Endothelial cell of umbilical vein (primary cell): ENCODE measurements at places on chromosomes 7 and 10. TPM values are rescaled to one million over a fixed set of nuclear protein-coding genes. Genes with fewer than 3 reads are reported as not detected.
A peak's percentile ranks its signal among the peaks of the same experiment; 100 is the strongest.

DNA sequence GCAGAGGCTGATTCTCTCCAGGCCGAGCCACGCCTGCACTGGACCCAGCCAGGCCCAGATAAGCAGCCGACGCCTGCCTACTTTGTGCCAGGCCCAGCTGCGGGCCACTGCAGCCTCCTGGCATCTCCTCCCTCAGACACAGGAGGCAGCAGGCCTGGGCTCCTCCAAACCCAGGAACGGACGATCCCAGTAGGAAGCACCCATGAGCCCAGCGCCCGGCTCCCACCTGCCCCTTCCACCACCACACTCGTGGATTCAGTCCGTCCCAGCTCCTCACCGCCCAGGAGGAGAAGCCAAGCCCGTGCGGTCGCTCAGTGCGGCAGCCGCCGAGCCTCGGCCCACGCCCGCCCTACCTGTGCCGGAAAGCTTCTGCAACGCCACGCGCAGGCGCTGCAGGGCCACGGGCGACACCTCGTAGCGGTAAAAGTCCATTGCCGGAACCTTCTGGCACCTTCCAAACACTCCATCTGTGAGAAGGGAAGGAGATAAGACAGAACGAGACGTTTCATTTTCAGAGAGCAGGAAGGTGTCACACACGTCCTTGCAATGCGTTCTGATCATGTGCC, 271.1 kb downstream of the PTPRN2 start:
- no peak for DNase-seq

DNA sequence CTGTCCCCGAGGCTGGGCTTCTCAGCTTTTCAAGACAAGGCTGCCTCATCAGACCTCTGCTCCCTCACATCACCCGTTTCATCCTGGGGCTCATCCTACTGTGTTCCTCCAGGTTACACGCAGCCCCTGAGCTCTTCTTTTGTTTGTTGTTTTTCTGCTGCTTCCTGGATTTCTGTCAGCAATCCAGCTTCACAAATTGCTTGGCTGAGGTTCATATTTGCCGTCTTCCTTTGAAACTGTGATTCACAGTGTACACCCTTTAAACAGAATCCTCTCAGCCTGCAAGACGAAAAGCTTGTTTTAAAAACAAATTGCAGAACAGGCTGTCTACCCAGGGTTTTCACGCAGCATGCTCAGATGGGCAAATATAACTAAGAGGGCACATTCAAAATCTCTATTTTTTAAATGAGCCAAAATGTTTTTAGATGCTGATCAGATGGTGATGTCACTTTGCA, 39.1 kb upstream of the PARD3 start:
- peak; percentile 53 for DNase-seq

DNA sequence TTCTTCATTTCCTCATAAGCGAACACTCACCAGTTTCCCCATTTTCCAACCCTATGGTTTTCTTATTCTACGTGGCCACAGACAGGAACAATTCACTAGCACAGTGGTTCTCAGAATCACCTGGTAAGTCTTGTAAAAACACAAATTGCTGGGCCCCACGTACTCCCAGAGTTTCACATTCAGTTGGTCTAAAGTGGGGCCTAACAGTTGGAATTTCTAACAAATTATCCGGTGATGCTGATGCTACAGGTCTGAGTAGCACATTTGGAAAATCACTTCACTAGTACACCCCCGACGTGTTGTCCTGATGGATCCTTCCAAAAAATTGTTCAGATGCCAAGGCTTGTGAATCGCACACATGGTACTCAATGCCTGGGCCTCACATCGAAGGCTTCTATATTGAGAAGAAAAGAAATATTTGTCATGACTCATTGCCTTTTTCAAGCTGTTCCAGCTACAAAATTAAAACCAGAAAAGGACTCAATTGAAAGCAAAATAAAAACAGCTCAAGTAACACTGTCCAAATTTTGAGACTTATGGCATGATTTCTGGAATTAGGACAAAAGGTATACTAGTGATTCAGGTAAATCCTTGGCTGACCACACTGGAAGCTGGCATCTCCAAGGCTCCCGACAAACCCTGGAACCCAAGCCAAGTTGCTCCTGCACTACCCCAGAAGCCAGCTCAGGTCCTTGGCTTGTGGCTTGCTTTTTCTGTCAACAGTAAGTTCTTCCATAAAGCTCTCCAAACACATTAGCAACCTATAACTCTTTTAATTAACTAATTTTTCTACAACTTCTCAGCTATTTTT, 12.9 kb upstream of the VIM start:
- peak; percentile 60 for DNase-seq

- peak; percentile 79 for DNase-seq
Observed at GRCh38 chr7:26153823-26154783, 2.1 kb downstream of the NFE2L3 start.

AGAP6 gene
- polyA plus RNA-seq, result 12.7 and 15.8 TPM in 2 replicates

NCOA4 gene
- 55.5 and 62.1 TPM in 2 replicates for polyA plus RNA-seq

TMEM178B gene
- polyA plus RNA-seq, result not detected in 2 replicates
